ENCODE measurements at places on chromosomes 16 and 17.

GRCh38 chr16:4814542-4815173 is 12.2 kb upstream of the ROGDI start:
- DNase-seq = no peak

DNA sequence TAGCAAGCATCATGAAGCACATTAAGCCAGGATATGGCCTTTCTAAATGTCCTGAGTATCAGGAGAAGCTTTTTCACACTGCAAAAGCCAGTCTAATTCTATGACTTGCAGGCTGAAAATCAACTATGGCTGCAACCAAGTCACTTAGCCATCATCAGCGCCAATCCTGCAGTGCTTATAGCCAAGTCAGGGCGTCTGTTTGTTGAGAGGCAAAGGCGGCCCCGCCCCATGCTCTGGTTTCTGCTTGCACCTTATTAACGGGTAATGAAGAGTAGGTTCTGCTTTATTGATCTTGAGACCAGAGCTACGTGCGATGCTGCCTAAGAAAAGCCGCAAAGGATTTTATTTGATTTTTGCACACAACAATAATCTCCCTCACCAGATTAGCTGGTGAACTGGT is 88.4 kb downstream of the CDH13 start:
- DNase-seq = no peak

GRCh38 chr17:52759864-52760263 is 601.4 kb upstream of the CA10 start:
- DNase-seq = no peak

GRCh38 chr17:20105539-20106280 is 96.6 kb downstream of the SPECC1 start:
- DNase-seq = no peak

DNA sequence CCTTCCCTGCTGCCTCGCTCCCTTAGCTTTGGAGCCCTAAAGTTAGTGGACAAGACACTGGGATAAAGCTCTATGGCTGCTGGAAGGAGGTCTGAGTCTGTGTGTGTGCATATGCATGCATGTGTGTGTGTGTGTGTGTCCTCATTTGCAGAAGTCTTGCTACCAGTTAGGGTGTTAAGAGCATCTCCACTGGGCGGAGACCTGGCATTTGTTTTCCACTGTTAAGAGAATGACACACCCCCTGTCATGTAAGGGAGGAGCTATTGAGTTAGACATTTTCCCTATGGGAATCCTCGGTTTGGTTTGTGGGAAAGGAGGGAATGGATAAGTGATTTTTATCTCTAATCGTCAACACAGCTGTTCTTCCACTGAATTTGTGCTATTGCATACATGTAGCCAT is 24.8 kb upstream of the ARHGAP23 start:
- no peak for DNase-seq

- no peak for DNase-seq
Measured at GRCh38 chr17:17445296-17445924, 31.4 kb upstream of the MED9 start.

DNA sequence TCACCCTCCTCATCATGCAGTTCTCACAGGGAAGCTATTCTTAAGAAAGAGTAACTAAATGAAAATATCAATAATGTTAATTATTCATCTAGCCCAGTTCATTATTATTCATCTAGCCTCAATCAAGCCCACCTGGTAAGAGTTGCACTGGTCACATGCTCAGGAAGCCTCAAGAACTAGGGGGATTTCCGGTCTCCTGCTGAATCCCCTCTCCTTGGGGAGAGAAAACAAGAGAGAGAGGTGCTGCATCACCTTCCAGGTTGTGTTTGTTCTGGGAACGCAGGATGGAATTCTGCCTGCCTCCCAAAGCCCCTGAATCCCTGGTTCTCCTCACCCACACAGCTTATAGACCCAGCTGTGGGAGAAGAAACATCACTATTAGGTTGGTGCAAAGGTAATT is 164.0 kb downstream of the PMP22 start:
- DNase-seq = no peak

- DNase-seq = no peak
Measured at GRCh38 chr17:35766903-35767510, 6.3 kb downstream of the C17orf50 start.

DNA sequence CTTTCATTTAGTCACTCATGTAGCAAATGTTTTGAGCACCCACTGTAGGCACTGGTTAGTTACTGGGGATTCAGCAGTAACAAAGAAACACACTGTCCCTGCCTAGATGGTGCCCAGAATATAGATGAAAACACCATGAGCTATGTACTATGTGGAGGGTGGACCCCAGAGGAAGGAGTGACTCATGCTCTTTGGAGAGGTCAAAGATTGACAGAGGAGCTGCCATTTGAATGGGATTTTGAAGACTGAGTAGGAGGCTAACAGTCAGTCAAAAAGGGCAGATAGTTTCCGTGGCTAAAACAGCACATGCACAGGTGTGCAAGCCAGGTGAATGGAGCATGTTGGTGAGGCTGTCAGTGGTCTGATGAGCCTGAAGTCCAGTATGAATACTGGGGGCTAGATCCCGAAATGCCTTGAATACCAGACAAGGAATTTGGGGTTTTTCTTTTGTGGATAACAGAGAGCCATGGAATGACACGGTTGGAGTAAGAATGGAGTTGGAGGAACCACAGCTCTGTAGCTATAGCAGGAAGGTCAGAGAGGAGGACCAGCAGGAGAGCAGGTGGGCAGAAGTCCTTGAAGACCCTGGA is 6.1 kb downstream of the IL21R start:
- no peak for DNase-seq

DNA sequence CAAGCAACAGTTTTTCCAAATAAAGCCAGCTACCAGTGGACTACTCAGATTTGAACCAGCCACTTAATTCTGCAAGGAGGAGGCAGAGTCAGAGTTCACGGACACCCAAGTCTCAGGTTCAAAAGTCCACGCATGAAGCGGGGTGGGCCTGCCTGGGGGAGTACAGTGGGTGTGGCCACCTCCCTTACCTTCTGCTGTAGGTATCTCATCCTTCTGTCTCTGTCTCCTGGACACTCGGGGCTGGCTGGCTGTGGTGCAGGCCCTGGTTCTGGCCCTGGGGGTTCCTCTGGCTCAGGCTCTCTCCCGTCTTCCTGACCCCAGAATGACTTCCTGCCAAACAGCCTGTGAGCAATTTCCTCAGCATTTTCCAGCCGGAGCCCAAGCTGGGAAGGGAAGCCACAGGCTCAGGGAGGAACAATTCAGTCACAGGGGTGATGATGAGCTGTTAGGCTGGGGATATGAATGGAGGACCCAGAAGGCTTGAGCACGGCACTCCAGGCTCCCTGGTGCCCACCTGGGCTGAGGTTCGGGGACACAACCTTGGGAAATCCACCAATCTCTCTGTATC is 101.9 kb downstream of the LITAF start:
- DNase-seq = no peak

DNA sequence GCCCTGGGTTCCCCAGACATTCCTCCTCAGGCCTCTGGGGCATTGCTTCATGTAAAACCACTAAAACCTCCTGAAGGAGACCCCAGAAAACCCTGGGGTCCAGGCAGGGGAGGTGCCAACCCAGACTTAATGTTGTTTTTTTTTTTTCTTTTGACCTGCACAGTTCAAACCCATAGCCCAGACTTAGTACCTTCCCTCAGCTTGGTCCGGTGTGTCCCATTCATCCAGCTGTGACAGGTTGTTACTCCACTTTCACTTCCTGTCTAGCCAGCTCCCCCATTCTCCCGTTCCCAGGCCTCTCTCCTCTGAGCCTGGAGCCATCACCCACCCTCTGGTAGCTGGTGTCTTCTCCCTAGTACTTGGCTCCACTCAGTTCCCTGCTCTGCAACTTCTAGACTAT is 4.8 kb downstream of the CDR2L start:
- DNase-seq = no peak

DNA sequence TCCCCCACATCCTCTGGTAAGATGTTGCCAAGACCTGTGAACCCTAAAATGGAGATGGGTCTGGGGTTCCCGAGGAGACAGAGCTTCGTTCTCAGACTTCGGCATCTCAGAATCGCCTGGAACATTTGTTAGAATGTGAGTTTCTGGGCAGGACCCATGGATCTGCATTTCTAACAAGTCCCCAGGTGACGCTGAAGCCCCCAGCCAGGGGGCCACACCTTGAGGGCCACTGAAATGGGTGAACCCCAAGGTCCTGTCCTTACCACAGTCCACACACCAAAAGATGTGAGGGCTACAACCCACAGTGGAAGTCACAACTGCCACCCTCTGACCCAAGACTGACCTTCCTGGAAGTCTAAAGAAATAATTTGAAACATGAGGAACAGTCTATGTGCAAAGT is 14.0 kb downstream of the MPP3 start:
- DNase-seq = no peak

DNA sequence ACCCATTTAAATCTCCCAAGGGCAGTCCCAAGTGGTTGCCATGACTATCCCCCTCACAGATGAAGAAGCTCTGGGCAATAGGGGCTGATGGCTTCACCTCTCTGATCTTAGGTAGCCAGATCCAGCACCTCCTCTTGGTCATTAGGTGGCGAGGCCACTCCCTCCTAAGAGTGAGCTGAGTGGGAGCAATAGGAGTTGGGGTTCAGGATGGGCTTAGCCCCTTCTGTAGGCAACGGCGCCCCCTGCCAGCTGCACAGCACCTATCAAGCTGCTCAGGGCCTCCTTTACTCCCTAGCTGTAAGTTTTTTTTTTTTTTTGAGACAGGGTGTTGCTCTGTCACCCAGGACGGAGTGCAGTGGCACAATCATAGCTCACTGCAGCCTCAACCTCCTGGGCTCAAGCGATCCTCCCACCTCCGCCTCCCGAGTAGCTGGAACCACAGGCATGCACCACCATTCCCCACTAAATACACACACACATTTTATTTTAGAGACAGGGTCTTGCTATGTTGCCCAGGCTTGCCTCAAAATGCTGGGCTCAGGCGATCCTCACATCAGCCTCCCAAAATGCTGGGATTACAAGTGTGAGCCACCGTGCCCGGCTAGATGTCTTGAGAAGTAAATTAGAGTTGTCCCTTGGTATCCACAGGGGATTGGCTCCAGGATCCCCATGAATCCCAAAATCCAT is 3.5 kb upstream of the RRAD start:
- no peak for DNase-seq

DNA sequence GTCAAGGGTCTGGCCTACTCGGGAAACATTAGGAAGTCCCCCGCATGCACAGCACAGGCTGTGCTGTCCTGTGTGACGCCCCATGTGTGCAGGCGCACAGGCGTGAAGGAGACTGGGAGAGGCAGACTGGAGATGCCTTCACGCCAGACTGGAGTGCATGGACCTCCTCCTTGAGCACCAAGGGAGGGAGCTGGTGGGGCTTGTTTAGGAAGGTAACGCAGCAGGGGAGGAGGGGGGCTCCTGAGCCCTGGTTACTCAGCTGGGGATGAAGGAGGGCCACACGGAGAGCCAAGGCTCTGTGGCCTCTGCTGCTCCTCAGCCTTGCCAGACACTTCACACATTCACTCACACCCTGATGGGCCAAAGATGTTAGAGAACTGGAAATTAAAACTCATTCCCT is 7.7 kb downstream of the HSDL1 start:
- DNase-seq = no peak

- DNase-seq = no peak
Measured at GRCh38 chr16:67158637-67159600, 790 bp downstream of the TRADD start.

GRCh38 chr17:53630638-53631037 is 192.1 kb upstream of the KIF2B start:
- DNase-seq = no peak

- no peak for DNase-seq
Measured at GRCh38 chr17:10652984-10653659, 4.0 kb downstream of the MYH3 start.

- no peak for DNase-seq
Measured at GRCh38 chr17:1896243-1897104, 66.7 kb downstream of the RPA1 start.

GRCh38 chr16:84327926-84328505 is 33.3 kb downstream of the WFDC1 start:
- no peak for DNase-seq

GRCh38 chr16:13767215-13767614 is 152.7 kb upstream of the ERCC4 start:
- DNase-seq = no peak

- DNase-seq = no peak
Measured at GRCh38 chr16:69397821-69398521, 12.2 kb upstream of the TERF2 start.

GRCh38 chr16:17590711-17591654 is 120.2 kb upstream of the XYLT1 start:
- DNase-seq = no peak

GRCh38 chr16:31712064-31712540 is 161.5 kb upstream of the ZNF267 start:
- no peak for DNase-seq

GRCh38 chr17:6755281-6755680 is 565 bp upstream of the XAF1 start:
- DNase-seq = no peak

- DNase-seq = no peak
Measured at GRCh38 chr17:19003543-19004420, 782 bp downstream of the FAM83G start.

DNA sequence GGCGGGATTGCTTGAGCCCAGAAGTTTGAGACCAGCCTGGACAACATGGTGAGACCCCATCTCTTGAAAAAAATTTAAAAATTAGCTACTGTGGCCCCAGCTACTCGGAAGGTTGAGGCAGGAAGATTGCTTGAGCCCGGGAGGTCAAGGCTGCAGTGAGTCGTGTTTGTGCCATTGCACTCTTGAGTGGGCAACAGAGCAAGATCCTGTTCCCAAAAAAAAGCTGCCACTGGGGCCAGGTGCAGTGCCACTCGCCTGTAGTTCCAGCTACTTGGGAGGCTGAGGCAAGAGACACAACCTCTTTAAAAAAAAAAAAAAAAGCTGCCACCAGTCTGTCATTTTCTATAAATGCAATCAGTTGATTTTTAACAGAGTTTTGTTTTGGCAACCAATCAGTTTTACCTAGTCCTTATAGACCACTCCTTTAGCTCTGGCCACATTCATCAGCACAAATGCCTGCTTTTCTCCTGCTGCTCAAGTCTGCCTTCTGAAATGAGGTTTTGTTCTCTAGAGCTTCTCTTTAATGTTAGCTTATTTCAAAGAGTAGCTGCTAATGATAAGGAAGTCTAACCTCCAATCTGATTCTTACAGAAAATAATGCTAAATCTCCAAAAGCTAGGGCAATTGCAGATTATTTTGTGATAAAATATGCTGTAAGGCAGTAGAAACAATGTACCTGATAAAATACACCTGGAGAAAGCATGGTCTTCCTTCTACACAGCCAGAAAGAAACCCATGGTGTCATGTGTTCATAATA is 64.8 kb downstream of the TUBD1 start:
- no peak for DNase-seq

- DNase-seq = no peak
Measured at GRCh38 chr16:62079236-62079635, 43.0 kb upstream of the CDH8 start.

All from retinal pigment epithelial cell (primary cell).